ENCODE measurements at places on chromosomes 13 and 19. TPM values are rescaled to one million over a fixed set of nuclear protein-coding genes. Genes with fewer than 3 reads are reported as not detected.

- no peaks in the 10 kb centered on the region for H3K4me1 ChIP-seq
- H3K36me3 ChIP-seq = no peaks in the 10 kb centered on the region
- no peak for DNase-seq
Measured at GRCh38 chr13:45398877-45399276, 19.3 kb downstream of the SLC25A30 start.

GRCh38 chr13:46556418-46556779, 3.4 kb downstream of the LRCH1 start:
- H3K27ac ChIP-seq = no peak overlapping the region
- H3K4me1 ChIP-seq = no peaks in the 10 kb centered on the region
- DNase-seq = no peak
- no peaks in the 10 kb centered on the region for H3K27me3 ChIP-seq
- no peaks in the 10 kb centered on the region for H3K36me3 ChIP-seq
- no peak overlapping the region for H3K4me3 ChIP-seq

GRCh38 chr13:46687810-46688209, 109.2 kb downstream of the ESD start:
- no peaks in the 10 kb centered on the region for H3K4me1 ChIP-seq
- no peaks in the 10 kb centered on the region for H3K36me3 ChIP-seq
- no peak for DNase-seq

GRCh38 chr13:20175907-20176652, 15.2 kb upstream of the GJA3 start:
- H3K4me3 ChIP-seq = no peak overlapping the region
- H3K36me3 ChIP-seq = no peaks in the 10 kb centered on the region
- no peak for DNase-seq
- no peaks in the 10 kb centered on the region for H3K27me3 ChIP-seq

GRCh38 chr19:9818175-9818733, 625 bp downstream of the FBXL12 start:
- peak overlapping the region; percentile 89 for H3K27ac ChIP-seq
- H3K36me3 ChIP-seq = no peaks in the 10 kb centered on the region
- H3K4me3 ChIP-seq = peak overlapping the region; percentile 84
- no peaks in the 10 kb centered on the region for H3K27me3 ChIP-seq
- no peaks in the 10 kb centered on the region for H3K4me1 ChIP-seq

DNA sequence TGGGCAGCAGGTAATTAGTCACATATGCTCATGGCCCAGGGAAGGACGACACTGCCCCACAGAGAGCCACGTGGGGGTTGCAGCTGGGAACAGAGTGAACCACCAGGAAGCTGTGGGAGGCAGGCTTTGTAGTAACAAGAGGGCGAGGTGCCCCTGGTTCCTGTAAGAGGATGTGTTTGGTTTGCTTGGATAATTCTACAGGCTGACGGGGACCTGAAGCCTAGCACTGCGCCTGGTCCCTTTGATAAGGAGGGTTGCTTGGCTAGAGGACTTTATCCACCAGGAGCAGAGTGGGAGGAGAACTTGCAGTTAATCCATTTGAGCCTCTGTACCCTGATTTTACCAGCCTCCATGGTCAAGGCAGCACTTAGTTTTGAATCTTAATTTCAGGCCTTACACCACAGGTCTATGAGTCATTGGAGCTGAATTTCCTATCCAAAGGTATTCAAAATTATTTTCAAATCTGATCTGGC, 67.4 kb upstream of the CLDN10 start:
- H3K4me1 ChIP-seq = no peaks in the 10 kb centered on the region
- no peak overlapping the region for H3K4me3 ChIP-seq
- no peak overlapping the region for H3K27ac ChIP-seq
- no peak for DNase-seq
- no peaks in the 10 kb centered on the region for H3K27me3 ChIP-seq

DNA sequence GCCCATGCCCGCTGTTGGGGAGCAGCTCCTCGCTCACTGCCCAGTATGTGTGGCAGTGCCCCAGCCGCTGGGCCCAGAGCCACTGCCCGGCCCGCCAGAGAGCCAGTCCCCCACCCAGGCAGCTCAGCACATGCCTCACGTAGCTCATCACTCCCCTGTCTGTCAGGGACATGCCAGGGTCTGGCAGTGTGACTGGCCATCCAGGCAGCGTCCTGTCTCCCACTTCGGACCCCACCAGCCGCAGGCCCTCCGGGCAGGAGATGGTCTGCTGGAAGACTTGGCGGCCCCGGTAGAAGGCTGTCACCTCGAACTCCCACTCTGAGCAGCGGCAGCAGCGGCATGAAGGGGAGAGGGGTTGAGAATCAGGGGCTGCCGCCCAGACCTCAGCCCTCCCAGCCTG, 3.6 kb downstream of the IRF3 start:
- DNase-seq = no peak
- no peaks in the 10 kb centered on the region for H3K27me3 ChIP-seq
- H3K36me3 ChIP-seq = no peaks in the 10 kb centered on the region
- no peak overlapping the region for H3K4me3 ChIP-seq

GRCh38 chr13:80712026-80712425, 371.1 kb upstream of the SPRY2 start:
- H3K27ac ChIP-seq = no peak overlapping the region
- no peaks in the 10 kb centered on the region for H3K36me3 ChIP-seq
- DNase-seq = no peak
- H3K4me1 ChIP-seq = no peaks in the 10 kb centered on the region

The CLEC4M gene
- not detected for total RNA-seq

The TMEM86B gene
- total RNA-seq = 1.8 TPM

The LAIR2 gene
- total RNA-seq = not detected

The BCL2L12 gene
- 23.8 TPM for total RNA-seq
